Activated CD8-positive, alpha-beta T cell treated with anti-CD3 and anti-CD28 coated beads for 36 hours (primary cell): ENCODE measurements at places on chromosomes 12 and 14. TPM values are rescaled to one million over a fixed set of nuclear protein-coding genes. Genes with fewer than 3 reads are reported as not detected.

- no peaks in the 10 kb centered on the region for H3K27me3 ChIP-seq
- no peak overlapping the region for H3K4me3 ChIP-seq
- no peaks in the 10 kb centered on the region for H3K4me1 ChIP-seq
- no peak overlapping the region for H3K27ac ChIP-seq
- DNase-seq: no peak
Measured at GRCh38 chr14:29370024-29370423, 557.6 kb downstream of the PRKD1 start.

- H3K27ac ChIP-seq: no peak overlapping the region
- no peak for DNase-seq
- peaks cover 3% of the 10 kb centered on the region for H3K27me3 ChIP-seq
- no peak overlapping the region for H3K4me3 ChIP-seq
Measured at GRCh38 chr12:96882862-96883261, 24.2 kb upstream of the NEDD1 start.

- peaks cover 32% of the 10 kb centered on the region for H3K36me3 ChIP-seq
- no peak overlapping the region for H3K4me3 ChIP-seq
- H3K27ac ChIP-seq: no peak overlapping the region
- H3K4me1 ChIP-seq: no peaks in the 10 kb centered on the region
- no peaks in the 10 kb centered on the region for H3K27me3 ChIP-seq
Measured at GRCh38 chr12:124422142-124422569, 127.3 kb downstream of the RFLNA start.

DNA sequence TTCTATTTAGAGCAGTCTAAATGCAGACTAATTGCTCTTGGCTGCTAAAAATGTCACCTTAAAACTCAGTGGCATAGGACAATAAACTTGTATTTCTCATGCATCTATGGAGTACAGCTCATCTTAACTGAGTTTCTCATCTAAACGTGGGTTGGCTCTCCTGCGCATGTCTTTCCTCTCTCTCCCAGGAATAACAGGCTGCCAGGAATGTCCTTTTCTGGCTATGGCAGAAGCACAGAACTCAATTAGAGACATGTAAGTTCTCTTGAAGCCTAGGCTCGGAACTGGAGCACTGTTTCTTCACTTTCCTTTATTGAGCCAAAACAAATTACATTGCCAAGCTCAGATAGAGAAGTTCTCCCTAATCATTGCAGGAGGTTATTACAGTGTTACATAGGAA lies 722.3 kb upstream of the FLRT2 start:
- no peak overlapping the region for H3K4me3 ChIP-seq
- no peaks in the 10 kb centered on the region for H3K36me3 ChIP-seq
- H3K4me1 ChIP-seq: no peaks in the 10 kb centered on the region
- no peak overlapping the region for H3K27ac ChIP-seq
- H3K27me3 ChIP-seq: no peaks in the 10 kb centered on the region

- H3K4me3 ChIP-seq: no peak overlapping the region
- H3K4me1 ChIP-seq: no peaks in the 10 kb centered on the region
- peaks cover 16% of the 10 kb centered on the region for H3K27me3 ChIP-seq
- no peaks in the 10 kb centered on the region for H3K36me3 ChIP-seq
- H3K27ac ChIP-seq: no peak overlapping the region
Measured at GRCh38 chr12:112837629-112838197, 46.2 kb downstream of the RPH3A start.

The DBX2 gene
- total RNA-seq: not detected
